ENCODE measurements at places on chromosomes 2 and 18. TPM values are rescaled to one million over a fixed set of nuclear protein-coding genes. Genes with fewer than 3 reads are reported as not detected.

PROM2 gene
- 0.30 TPM for total RNA-seq

FBLN7 gene
- 8.8 TPM for total RNA-seq

AQP4 gene
- not detected for total RNA-seq

MYCN gene
- 0.16 TPM for total RNA-seq

TANC1 gene
- total RNA-seq: 1.0 TPM

APCDD1 gene
- not detected for total RNA-seq

MAL gene
- 52.9 TPM for total RNA-seq

VPS4B gene
- 47.3 TPM for total RNA-seq

MBD1 gene
- total RNA-seq: 69.9 TPM

TFPI gene
- total RNA-seq: not detected

INHBB gene
- total RNA-seq: not detected

PIEZO2 gene
- total RNA-seq: not detected

KCNIP3 gene
- not detected for total RNA-seq

EFEMP1 gene
- total RNA-seq: not detected

CEP76 gene
- total RNA-seq: 16.8 TPM

XDH gene
- not detected for total RNA-seq

SNORC gene
- 1.5 TPM for total RNA-seq
